NCI-H1048 (cell line): ENCODE measurements at places on chromosomes 3 and 15.

GRCh38 chr3:50254577-50255250 lies 14.2 kb upstream of the SEMA3B start:
- DNase-seq = no peak

DNA sequence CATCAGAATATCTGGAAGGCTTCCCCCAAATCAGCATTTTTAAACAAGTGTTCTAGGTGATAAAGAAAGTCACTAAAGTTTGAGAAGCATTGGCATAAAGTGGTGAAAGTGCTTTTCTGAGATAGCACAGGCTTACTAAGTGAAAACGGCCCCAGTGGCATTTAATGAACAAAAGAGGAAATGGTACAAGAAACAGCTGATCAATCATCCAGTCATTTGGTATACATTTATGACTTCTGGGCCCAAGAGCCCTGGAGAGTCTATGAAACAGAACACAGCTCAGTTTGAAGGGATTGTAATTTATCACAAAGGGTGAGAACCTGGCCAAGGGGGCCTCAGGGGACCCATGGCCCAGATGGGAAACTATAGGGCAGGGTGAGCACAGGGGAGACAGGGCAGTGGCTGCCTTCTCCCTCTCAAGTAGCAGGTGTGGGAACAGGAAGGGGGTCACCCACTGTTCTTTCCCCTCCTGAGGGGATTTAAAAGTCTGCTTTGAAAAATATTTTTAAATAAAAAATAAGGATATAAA lies 265.5 kb upstream of the ROPN1 start:
- no peak for DNase-seq

DNA sequence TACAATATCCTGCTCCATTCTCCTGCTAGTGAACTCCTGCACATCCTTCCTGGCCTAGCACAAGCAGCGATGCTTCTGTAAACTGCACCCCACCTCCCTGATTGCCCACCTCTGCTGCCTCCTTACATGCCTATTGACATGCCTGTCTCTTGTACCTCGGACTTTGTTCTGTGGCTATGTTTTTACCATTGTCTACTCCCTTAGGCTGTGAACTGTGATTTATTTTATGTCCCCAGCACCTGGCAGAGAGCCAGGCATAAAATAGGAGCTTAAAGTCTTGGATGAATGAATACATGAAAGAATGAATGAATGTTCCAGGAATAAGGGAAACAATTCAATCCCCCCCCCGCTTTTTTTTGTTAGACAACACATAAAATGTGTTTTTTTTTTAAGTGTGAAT lies 210.0 kb downstream of the MYRIP start:
- DNase-seq = no peak

DNA sequence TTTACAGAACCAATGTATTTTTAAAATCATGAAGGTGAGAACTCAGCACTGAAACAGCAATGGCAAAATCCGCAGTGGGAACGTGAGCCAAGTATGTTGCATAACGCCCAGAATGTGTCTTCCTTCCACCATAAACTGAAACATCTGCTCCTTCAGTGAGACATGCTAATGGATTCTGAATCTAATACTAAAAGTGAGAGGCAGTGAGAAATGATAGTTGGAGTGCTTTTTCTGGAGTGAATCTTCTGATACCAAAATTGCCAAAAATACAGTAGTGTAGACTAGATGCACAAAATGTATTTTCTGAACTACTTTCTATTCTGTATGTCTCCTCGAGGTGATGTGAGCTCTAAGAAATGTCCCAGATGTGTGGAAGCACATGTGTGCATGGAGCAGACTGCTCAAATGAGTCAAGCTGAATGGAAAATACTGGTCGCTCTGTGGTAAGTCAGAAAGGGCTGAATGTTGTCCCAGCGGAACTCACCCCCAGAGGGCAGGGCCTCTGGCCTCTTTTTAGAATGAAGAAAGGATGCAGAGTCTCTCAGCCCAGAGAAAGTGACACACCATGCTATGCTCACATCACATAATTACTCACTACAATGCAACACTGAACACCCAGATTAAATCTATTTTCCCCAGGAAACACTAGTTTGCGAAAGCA lies 73.0 kb downstream of the ATP10A start:
- no peak for DNase-seq

GRCh38 chr15:52005748-52006701 lies 13.0 kb upstream of the MAPK6 start:
- no peak for DNase-seq

DNA sequence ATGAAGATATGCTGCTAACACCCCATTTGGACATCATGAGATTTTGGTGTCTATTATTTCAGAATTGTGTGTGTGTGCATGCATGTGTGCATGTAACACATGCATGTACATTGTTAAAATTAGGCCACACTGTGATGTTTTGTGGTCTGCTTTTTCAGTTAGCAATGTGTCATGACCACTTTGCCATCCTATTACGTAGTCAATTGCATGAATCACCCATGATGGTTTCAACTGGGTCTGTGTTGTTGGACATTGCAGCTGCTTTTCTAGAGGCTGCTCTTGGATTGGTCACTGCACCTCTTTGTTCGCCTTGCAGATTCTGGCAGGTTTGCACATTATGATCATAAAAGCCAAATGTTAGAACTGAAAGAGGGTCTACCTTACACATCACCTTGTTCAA lies 101.0 kb upstream of the THBS1 start:
- DNase-seq = no peak

GRCh38 chr15:67152429-67152828 lies 87.0 kb downstream of the SMAD3 start:
- no peak for DNase-seq

DNA sequence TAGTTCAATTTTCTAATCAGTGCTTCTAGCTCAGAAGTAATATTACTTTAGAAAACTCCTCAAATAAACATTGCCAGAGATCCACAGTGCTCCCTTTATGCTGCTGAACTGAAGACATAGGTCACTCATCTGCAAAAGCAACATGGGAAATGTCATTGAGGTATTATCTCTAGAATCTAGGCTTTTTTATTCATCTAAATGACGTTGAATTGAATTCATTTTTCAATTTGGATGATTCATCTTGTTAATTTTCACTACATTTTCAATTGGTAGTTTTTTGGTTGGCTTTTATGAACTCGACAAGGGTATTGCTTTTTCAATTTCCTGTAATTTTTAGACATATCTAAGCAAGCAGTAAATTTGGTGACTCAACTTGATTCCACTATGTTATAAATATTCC lies 275.4 kb downstream of the NFKBIZ start:
- DNase-seq = no peak

DNA sequence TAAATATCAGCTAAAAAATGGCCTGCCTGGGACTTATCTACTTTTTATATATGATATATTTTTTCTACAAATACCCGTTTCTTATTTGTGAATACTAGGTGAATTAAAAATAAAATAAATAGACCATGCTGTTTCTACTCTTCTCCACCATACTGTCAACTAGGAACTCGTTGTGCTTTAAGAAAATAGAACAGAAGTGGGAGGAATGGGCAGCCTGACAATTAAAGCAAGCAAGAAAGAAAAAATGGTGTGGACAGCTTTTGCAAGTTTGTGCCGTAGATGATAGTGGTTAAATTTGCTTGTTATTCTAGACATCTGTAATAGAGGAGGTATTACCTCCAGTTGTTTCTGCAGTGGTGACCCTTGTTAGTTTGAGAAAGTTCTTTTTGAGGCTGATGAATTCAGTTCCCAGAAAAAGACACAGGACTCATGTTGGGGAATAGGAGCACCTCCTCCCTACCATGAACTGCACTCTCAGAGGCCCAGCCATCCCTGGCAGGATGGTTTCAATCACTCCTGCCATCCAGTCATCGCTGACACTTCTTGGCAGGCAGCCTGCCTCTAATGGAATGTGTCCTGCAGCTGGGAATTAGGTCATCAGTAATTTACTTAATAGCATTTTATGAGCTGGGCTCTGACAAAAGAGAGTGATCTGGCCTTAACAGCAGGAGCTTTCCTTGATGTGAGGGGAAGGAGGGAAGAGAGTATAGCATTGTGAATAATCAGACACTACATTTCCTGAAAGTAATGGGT lies 105.0 kb upstream of the GAP43 start:
- no peak for DNase-seq

DNA sequence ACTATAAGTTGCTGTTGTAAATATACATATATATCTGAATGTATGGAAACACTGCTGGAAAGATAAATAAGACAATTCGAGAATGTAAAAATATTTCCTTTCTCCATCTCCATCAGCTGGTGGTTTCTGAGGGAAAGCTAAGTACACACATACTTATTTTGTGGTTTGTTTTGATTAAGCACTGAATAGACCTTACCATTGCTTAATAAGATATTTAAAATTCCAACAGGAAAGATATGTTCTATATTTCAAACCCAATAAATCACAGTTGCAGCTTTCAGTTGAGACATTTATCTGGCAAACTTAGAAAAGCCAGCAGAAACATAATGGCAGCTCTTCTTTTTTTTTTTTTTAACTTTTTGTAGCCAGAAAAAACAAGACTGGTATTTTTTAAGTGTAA lies 160.4 kb downstream of the VGLL3 start:
- DNase-seq = no peak

DNA sequence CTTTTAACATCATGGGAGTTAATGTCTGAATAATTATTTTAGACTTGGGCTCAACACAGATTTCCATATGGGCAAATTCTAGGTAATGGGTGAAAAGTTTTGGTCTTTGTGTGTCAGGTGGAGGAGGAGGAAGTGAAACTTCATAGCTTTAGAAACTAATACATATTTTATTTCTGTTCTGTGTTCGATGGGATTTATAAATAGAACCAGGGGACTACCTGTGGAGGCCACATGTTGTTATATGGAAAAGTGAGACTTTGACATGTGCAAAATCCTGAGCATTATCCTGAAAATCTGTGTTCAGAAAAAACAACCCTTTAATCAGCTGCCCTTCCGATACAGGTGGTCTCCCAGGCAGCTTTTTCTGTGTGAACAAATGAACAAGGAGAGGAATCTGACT lies 209.5 kb downstream of the SOX2 start:
- no peak for DNase-seq

DNA sequence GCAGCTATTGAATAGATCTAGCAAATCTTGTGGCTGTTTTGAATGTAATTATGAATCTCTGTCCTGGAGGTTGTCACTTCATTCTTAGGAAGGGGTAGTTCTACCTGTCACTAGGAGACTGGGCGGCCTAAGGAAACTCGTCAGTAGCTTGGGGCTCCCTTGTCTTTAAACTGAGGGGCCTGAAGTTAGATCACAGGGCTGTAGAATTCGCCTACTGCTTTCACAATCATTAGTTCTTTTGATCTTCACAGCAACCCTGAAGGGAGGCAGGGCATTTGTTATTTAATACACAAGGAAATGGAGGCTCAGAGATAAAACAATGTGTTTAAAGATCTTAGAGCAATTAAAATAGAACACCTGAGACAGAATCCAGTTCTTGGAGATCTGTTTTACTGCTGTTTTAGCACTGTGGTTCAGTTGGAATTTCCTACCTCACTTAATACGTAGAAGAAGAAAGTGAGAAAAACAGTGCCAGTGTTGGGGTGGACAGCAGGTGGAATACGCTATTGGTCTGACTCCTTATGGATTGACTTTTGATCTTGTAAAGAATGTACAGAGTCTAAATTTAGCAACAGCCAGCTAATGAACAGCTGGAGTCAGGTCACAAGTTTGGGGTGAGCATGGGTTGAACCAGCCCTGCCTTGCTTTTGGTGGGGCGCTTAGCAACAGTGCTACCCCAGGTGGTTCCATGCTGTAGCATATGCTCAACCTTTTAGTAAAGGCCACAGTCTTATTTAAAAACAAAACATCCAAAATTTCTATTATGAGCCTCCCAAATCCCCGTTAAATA lies 71.4 kb upstream of the BHLHE40 start:
- DNase-seq = no peak

DNA sequence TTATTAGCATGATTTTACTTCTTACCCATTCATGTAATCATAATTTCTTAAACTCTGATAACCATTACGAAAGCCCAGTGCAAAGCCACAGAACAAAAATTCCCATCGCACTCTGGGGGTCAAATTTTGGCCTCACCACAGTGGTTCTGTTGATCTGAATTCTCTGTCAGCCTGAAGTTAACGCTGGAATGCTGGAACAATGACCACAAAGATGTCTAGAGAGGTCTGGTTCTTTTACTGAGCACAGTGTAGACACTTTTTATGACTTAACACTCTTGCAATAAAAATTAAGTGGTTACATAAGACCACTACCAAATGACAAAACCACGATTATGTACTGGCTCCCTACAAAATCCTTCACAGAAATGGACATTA lies 94.7 kb downstream of the PDZRN3 start:
- no peak for DNase-seq

DNA sequence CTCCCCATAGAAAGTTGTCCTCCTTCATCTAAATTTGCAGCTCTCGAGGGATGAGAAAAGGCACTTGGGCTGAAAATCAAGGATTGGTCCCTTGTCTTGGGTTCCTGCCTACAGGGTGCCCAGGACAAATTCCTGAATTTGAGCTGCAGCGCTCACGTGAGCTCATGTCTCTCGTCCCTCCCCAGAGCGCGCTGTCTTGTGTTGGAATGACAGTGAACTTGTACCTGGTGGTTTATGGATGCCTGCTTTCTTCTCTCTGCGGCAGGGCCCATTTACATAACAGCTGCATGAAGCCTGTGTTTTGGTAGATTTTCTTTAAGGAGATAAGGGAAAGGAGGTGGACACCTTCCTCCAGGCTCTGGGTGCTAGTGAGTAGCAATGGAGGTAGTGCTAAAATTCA lies 4.3 kb downstream of the RYR3 start:
- no peak for DNase-seq

DNA sequence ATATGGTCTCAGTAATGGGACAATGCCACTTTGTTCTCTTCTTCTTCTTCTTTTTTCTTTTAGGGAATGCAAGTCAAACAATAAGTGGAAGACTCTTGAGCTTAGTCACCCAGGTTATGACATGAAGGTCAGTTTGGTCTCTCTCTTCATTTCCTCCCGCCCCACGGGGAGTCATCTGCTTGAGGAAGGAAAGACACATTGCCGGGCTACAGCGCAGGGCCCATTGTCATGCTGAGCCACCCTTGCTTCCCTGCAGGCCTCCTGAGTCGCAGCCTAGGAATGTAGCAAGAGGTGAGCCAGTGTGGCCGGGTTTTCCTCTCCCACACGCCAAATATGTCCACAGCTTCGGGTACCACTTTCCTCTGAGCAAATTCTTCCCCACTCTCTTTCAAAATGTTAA lies 47.6 kb downstream of the RAP2B start:
- no peak for DNase-seq
